Stimulated activated CD4-positive, alpha-beta T cell treated with anti-CD3 and anti-CD28 coated beads, Interleukin-1b, Interleukin-23, amount 100 ng/mL, for 1 hour (primary cell): ENCODE measurements at places on chromosomes 6 and 20.

GRCh38 chr6:11207199-11207968 lies 25.1 kb downstream of the NEDD9 start:
- DNase-seq = no peak

GRCh38 chr6:111291336-111292259 lies 191.4 kb downstream of the REV3L start:
- no peak for DNase-seq

DNA sequence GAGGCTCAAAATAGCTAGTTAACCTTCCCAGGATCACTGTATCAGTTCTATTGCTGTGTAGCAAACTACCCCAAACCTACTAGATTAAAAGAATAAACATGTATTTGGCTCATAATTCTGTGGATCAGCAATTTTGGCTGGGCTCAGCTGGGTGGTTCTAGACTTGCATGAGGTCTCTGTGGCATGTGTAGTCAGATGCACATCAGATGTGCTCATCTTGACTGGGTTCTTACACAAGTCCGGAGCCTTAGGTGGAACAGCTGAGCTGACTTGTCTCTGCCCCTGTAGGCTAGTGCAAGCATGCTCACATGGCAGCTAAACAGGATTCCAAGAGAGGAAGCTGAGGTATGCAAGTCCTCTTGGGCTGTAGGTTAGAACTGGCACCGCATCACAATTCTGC lies 173.2 kb upstream of the PRND start:
- no peak for DNase-seq

DNA sequence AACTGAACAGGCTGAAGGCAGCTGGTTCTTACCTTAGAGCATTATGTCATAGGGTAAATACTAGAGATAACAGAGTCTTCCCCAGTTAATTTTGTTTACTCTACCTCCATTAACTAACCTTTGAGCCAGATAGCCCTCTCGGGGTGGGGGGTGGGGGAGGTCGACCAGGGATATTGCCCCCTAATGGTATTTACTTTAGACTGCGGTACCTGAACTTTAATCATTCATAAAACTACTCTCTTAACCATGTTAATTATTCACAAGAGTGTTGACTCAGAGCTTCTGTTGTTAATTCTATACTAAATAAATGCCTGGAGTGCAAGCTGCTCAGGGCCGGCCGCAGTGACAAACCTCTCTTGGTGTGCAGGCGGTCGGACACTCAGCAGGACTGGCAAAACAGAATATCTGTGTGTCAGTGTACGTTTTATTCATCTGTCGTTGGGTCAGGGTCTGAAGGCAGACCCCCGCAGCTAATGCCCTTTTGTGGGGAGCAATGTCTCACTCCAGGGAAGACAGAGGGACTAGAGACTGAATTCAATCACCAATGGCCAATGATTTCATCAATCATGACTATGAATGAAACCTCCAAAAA lies 152.4 kb upstream of the COL21A1 start:
- DNase-seq = no peak

GRCh38 chr6:89661559-89661958 lies 23.0 kb upstream of the LYRM2 start:
- no peak for DNase-seq

DNA sequence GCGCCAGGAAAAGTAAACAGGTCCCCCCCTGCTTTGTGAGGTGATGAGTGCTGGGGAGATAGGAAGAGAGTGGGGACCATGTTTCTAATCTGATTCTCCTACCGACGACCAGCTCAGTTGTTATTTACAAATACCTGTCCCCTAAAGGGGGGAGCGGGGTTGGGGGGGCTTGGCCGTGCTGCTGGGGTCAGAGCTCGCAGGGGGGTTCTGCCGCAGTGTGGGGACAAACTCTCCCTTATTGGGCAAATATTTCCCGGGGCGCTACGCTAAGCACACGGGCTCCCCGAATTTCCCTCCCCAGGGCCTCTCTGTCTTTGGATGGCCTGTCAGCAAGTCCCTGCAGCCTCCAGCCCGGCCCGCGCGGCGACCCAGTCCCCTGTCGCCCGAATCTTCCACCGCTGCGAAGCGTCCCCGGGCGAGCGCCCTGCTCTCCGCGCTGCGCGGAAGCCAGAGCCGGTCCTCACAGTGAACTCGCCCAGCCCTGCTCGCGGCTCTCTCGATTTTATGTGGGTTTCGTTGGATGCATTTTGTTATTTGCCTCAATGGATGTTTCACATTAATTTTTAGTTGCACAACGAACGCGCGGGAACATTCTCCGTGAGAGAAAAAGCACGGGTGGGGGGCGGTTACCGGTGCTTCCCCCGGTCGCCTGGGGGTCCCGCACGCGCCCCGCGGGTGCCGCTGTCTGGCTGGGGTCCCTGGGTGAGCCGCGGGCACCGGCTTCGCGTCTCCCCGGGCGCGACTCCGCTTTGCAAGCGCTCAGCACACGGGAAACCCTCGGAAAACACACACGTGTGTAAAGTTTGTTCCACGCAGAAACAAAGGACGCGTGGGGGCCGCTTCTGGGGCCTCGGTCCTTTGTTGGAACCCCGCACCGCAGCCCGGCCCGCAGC lies 1.5 kb upstream of the STX16 start:
- no peak for DNase-seq

DNA sequence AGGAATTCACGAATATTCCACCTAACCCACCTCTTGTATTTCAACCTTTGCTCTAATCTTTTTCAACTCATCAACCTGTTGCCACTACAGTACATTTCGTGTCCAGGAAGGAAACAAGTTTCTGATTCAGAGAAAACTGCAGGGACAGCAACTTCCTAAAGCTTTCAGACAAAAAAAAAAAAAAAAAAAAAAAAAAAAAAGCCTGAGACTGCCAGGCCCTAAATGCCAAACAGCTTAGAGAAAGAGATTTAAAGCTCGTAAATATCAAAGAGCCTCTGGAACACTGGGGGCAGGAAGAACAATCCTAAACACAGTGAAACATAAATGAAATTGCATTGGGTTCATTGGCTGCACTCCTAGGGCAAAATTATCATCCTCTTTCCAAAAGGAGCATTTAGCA lies 411.2 kb upstream of the SPTLC3 start:
- no peak for DNase-seq

- no peak for DNase-seq
These were observed 130.2 kb upstream of the SULF2 start for GRCh38 chr20:47915495-47915894.

DNA sequence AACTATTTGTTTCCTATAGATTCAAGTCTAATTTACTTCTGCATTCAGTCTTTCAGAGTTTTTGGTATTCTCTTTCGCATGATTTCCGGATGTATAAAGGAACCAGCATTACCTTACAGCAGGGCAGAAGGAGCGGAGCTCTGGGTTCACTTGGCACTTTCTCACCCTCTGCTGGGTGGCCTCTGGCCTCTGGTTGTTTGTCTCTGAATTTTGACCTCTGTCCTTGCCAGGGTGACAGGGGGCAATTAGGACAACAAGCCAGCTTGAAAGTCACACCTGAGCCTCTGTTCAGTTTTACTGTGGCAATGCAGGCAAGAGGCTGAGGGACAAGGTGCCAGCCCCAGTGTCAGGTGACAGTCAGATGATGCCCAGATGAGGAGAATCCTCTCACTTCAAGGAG lies 69.4 kb upstream of the KIF25 start:
- no peak for DNase-seq

DNA sequence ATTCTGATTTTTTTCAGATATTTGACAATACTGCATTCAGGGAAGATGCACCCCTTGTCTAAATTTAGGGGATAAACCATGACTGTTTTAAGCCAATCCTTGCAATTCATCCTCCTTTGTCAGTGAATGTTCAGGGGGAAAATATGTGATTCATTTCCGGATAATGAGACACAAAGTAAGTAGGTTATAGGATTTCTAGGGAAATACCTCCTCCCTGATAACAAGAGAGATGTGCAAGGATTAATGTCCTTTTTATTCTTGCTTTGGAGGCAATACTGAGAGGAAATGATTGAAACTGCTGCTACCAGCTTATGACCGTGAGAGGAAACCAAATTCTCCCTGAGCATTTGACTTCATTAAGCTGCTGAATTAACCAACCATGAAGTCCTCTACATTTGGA lies 161.3 kb upstream of the EYA4 start:
- no peak for DNase-seq

- DNase-seq = no peak
These were observed 155.0 kb upstream of the ARID1B start for GRCh38 chr6:156622185-156622584.

DNA sequence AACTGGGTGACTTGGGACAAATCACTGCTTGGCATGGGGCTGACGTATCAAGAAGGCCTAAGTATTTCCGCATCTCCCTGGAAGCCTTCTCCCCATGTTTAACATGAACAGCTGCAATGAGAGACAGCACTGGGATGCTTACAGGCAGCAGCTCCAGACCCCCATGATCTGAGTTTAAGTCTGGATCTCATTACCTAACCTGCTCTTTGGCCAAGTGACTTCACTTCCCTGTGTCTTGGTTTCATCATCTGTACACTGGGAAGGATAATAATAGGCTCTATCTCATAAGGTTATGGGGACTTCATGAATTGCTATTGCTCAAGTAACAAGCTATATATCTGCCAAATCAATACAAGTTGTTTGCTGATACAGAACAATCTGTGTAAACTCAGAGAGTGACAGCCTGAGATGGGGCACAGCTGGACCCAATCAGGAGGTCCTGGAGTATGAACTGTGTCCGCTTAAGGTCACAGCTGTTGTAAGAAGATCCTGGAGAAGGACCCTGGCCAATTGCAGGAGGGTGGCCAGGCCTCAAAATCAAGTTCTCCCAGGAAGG lies 56.0 kb downstream of the TGM2 start:
- no peak for DNase-seq

DNA sequence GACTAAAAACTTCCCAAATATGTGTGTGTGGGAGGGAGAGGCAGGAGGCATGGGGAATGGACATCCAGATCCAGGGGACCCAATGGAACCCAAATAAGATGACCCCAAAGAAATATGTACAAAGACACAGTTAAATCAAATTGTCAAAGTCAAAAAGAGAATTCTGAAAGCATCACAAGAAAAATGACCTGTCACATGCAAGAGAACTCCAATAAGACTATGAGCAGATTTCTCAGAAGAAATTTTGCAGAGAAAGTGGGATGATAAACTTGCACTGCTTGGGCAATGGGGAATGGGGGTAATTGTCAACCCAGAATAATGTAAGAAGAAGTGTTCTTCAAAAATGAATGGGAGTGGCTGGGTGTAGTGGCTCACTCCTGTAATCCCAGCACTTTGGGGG lies 59.5 kb upstream of the PLN start:
- no peak for DNase-seq

DNA sequence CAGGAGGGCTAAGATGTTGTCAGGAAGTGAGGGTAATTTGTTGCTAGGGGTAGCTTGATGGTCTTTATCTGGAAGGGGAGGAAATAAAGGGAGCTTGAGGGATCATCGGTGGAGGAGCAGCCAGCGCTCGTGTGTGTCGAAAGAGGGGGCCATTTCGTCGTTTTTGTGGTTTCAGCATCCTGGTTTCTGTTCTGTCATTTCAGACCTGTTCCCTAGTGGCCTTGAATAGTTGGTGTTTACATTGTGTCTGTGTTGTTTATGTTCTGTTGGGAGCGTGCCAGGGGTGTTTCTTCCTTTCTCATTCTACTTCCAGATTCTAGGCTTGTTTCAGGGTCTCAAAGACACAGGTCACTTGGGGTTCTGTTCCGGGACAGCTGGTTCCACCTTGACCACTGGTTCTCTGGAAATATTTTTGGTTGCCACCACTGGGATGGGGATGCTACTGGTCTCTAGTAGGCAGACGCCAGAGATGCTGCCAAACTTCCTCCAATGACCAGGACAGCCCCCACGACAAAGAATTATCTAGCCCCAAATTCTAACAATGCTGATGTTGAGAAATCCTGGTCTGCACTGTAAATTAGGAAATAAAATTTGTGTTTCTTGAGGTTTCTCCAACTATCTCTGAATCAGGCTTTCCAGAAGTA lies 113.9 kb upstream of the NAA20 start:
- DNase-seq = no peak

DNA sequence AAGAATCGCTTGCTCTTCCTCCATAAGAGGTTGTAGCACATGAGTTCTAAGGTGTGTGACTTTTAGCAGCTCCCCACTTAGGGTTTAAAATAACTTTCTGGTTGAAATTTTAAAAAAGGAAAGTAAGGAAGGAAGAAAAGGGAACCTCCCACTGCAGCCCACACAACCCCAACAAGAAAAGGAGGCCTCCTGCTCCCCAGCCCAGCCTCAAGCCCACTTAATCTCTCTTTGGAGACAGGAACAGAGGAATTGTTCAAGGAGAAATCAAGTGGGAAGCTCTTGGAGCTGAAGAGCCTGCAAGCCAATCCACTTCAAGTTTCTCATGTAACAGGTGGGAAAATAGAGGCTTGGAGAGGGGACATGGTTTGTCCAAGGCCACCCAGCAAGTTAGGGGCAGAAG lies 39.1 kb upstream of the PREX1 start:
- DNase-seq = no peak

DNA sequence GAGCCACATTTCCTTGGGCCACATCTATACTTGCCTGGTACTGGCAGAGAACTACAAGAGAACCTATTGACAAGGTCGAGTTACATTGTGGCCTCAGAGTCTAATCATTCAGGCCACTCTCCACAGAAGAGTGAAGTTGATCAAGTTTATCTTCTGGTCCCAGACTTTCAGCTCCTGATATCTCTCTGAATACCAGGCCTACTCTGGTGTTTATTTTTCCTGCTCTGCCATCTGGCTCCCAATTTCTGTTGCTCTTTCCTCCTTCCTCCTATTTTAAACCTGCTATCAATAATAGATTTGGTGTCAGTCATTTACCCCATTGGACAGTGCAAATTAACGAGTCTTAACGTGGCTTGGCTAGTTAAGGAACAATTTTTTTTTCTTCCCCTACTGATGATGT lies 46.6 kb downstream of the SCGN start:
- DNase-seq = no peak

GRCh38 chr6:25410102-25410501 lies 130.9 kb downstream of the CARMIL1 start:
- no peak for DNase-seq

- DNase-seq = no peak
These were observed 34.4 kb upstream of the PTPN1 start for GRCh38 chr20:50475681-50476292.

DNA sequence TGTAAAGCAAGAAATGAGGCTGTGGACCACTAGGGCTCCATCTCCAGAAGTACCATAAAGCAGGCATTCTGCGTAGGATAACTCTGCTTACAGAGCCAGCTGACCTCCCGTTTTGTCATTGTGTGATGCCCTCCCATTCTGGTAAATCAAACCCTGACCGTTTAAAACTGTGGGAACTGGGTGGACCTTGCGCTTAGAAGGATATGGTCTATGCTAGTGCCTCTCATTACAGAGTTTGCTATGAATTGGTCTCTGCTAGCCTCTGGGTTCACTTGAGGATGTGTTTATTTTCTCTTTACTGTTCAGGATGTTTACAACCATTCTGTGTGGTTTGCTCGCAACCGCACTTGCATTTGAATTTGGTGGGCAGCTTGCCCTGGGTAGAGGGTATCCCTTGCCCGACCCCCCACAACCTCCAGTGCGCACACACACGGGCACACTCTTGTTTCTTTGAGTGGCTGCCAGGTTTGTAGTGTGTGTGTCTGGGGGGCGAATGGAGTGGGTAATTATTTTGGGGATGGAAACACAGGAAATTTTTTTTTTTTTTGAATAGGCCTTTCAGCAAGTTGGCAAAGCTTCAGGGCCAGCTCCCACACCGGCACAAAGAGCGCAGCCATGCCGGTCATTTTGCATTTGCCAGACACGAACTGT lies 198.3 kb downstream of the JARID2 start:
- no peak for DNase-seq

GRCh38 chr20:4108495-4109306 lies 93.3 kb upstream of the RNF24 start:
- DNase-seq = peak; percentile 29
